ENCODE measurements at places on chromosomes 2 and 18. TPM values are rescaled to one million over a fixed set of nuclear protein-coding genes. Genes with fewer than 3 reads are reported as not detected.

The MAPRE2 gene
- total RNA-seq: 92.4 TPM

- no peak overlapping the region for H3K27ac ChIP-seq
- no peak overlapping the region for H3K4me3 ChIP-seq
- H3K4me1 ChIP-seq: no peaks in the 10 kb centered on the region
- no peak for DNase-seq
- no peaks in the 10 kb centered on the region for H3K27me3 ChIP-seq
Measured at GRCh38 chr2:208130712-208131110, 1.1 kb upstream of the CRYGC start.

- no peaks in the 10 kb centered on the region for H3K27me3 ChIP-seq
- no peaks in the 10 kb centered on the region for H3K36me3 ChIP-seq
Measured at GRCh38 chr18:44514106-44514505, 166.6 kb upstream of the SETBP1 start.

DNA sequence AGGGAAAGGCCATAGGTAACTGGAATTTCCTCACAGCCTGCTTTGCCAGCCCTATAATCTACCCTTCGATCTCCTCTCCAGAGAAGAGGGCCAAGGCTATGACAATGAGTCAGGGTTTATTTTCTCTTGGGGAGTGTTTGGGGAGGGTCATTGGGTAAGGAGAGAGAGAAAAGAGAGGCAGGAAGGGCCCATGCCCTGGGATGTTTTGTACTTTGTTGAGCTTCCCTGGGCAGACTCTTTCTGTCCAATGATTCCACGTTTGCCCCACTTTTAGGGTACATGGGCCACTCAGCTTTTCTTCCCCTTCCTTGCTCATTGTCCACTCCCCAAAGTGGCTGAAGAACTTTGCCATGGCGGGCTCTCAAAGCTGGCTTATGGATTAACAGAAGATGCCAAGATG, 224.2 kb downstream of the ALK start:
- H3K4me1 ChIP-seq: no peaks in the 10 kb centered on the region
- no peaks in the 10 kb centered on the region for H3K27me3 ChIP-seq
- H3K36me3 ChIP-seq: no peaks in the 10 kb centered on the region
- DNase-seq: no peak

GRCh38 chr2:176111309-176111663, 4.2 kb downstream of the HOXD11 start:
- H3K36me3 ChIP-seq: no peaks in the 10 kb centered on the region
- H3K27me3 ChIP-seq: peaks cover 98% of the 10 kb centered on the region
- no peak overlapping the region for H3K4me3 ChIP-seq
